ENCODE measurements at places on chromosomes 5 and 9.

- DNase-seq, result no peak
These were observed 46.5 kb downstream of the CXXC5 start for GRCh38 chr5:139694556-139695177.

DNA sequence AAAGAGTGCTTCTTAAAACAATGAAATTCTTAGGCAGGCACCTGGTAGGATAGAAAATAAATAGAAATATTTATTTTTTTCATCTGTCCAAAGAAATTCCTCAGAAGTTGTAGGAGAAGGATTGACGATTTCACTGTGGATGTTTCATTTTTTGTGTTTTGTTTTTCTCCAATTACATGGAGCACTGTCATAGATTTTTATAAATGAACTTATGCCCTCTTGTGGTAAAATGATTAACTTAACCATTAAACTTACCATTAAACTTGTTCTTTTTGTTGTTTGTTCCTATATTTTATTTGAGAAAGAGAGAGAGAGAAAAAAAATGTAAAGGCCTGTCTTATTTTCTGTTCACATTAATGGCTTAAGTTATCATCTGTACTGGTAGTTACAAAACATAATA is 339.2 kb downstream of the PRR16 start:
- DNase-seq, result no peak

GRCh38 chr5:80921026-80921425 is 39.1 kb upstream of the RASGRF2 start:
- no peak for DNase-seq

DNA sequence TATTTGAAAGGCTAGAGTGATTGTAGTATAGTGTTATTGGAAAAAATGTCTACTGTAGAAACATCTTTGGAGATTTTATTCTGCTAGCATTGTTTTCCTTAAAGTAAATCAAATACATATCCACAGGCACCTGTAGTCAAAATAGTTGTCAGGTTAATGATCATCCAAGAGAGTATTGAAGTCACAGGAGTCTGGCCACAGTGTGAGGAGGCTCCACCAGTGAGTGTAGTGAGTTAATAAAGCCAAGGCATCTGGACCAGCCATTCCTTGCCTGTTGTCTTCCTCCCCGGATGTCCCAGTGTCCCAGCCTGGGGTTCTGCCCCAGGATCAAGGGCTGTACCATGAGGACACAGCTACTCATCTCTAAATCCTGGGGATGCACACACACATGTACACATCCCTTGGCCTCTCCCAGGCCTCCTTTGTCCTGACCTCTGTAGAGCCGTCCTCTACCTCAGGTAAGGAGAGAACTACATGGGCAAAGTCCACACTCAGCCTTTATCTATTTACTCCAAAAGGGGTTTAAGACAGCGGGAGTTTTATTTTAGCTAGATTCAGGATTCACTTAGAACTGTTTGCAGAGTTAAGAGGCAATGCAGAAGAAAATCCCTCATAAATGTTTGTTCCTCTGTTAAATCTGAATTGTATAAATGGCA is 3.7 kb downstream of the PIK3R1 start:
- no peak for DNase-seq

Measured in activated T-helper 1 cell treated with anti-CD3 and anti-CD28 coated beads, Interleukin-2, amount 50 U/mL, for 16 hours (primary cell).